ENCODE measurements at places on chromosomes 6 and 20. TPM values are rescaled to one million over a fixed set of nuclear protein-coding genes. Genes with fewer than 3 reads are reported as not detected.

- DNase-seq = no peak
Measured at GRCh38 chr6:28205879-28206278, 19.2 kb upstream of the ZSCAN9 start.

GRCh38 chr6:36604090-36605060, 10.2 kb downstream of the SRSF3 start:
- DNase-seq = peak; percentile 38

GRCh38 chr6:144989319-144990107, 704.4 kb downstream of the UTRN start:
- DNase-seq = no peak

DNA sequence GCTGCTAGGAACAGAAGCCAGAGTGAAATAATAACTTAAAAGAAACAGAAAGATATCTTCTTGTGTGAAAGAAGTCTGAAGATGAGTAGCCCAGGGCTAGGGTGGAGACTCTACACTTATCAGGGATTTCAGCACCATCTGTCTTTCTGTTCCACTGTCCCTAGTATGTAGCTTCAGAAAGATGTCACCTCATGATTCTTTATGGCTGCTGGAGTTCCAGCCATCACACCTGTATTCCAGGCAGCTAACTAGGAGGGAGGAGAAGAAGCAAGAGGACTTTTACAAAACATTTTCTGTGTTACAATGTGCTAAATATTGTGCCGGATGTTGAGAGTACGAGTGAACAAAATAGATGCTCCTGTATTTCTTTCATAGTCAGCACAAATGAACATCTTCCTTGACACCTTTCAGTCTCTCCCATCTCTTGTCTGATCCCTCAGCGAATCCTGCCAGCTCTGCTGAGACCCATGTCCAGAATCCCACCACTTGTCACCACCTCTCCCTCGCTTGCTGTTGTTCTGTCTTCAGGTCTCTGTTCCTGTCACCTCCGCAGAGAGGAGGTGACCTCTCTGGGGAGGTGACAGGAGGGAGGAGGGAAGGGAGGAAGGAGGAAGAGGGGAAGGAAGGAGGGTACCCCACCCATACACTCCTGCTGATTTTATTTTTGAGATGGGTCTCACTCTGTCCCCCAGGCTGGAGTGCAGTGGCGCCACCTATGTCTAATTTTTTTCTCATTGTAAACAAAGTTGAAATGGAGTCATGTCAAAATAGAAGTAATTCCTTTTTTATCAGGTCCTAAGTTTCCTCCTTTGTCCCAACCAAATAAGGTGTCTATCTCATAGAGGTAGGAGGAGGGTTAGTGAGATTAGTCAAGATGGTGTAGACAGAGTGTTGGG, 188.9 kb downstream of the TFAP2C start:
- no peak for DNase-seq

GRCh38 chr6:36738108-36738507, 40.5 kb downstream of the RAB44 start:
- DNase-seq = no peak

TTK gene
- 5.8 TPM for total RNA-seq
